Right ventricle myocardium superior (tissue), 1 donor: ENCODE measurements at places on chromosomes 2 and 18. TPM values are rescaled to one million over a fixed set of nuclear protein-coding genes. Genes with fewer than 3 reads are reported as not detected.

RSAD2 gene
- 3.4 TPM for total RNA-seq

SLC4A5 gene
- 1.3 TPM for total RNA-seq

- DNase-seq, result no peak
Measured at GRCh38 chr18:45430041-45430440, 185.2 kb upstream of the SLC14A2 start.

- DNase-seq, result no peak
Measured at GRCh38 chr2:43011158-43011491, 215.3 kb downstream of the ZFP36L2 start.

DNA sequence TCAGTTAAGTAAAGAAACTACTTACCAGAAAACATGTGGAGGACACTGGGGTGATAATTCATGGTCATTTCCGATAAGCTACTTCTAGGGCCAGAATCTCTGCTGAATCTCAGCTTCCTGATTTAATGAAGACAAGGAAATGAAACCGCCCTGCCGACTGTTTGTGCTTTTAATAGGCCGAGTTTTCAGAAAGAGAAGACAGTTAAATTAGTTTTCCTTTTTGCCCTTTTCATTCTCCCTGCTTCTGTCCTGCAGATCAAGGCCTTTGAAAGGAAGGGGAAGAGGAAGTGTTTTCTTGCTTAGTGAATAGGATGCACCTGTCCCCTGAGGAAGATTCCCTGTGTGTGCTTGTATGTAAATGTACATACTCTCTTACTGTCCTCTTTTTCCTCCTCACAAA lies 126.6 kb downstream of the SH3RF3 start:
- DNase-seq, result no peak

DNA sequence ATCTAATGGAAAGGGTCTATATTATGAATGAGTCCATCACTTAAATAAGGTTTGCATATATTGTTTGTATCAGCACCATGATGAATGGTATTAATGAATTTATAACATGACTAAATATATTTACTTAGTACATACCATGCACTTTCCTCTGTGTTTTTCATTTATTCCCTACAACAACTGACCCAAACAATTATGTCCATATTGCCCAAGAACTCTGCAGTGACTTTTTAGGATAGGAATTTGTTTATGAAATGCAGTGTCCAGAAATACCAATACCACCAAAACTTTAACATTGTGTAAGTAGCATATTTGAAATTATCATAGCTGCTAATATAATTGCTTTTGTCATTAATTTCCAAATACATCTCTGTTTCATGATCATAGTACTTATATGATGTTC lies 119.7 kb downstream of the WDR7 start:
- no peak for DNase-seq
